ENCODE measurements at places on chromosomes 7 and 10.

GRCh38 chr7:33728873-33729551 lies 176.3 kb upstream of the BMPER start:
- no peak for DNase-seq

GRCh38 chr7:95865716-95866371 lies 93.5 kb downstream of the DYNC1I1 start:
- DNase-seq: no peak

- no peak for DNase-seq
Observed at GRCh38 chr7:80210400-80210799, 75.8 kb downstream of the GNAI1 start.

DNA sequence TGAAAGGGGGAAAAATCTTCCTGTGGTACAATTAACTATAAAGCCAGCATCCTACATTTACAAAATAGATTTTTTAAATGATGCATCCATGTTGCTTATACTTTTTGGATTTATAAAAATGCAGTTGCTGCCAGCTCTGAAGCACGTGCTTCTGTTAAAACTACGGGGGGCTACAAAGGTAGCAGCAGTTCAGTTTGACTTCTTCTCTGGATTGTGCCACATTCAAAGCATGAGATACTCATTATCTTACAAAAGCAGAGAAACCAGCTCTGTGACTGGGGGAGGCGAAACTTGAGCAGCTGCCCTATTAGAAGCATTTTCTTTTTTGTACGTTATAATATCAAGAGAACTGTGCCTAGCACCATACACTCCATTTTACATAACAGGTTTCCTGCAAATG lies 31.1 kb downstream of the NEUROD6 start:
- no peak for DNase-seq

DNA sequence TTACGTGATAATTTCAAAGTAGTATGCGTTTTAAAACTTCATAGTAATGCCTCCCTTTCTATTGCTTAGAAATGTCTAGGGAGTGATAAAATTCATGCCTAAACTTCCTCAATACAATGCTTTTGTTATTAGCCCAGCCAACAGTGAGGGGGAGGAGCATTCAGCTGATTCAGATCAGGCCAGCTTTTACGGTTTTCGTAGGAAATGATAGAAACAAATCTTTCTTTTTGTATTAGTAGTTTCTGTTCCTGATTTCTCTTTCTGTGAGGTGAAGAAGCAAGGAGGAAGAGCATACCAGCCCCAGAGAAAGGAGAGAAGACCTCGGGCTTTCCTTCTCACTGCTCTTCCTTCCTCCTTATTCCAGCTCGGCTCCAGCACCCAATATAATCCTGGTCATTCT lies 35.2 kb upstream of the ITPRID1 start:
- no peak for DNase-seq

GRCh38 chr7:35825974-35826373 lies 25.1 kb downstream of the SEPTIN7 start:
- no peak for DNase-seq

DNA sequence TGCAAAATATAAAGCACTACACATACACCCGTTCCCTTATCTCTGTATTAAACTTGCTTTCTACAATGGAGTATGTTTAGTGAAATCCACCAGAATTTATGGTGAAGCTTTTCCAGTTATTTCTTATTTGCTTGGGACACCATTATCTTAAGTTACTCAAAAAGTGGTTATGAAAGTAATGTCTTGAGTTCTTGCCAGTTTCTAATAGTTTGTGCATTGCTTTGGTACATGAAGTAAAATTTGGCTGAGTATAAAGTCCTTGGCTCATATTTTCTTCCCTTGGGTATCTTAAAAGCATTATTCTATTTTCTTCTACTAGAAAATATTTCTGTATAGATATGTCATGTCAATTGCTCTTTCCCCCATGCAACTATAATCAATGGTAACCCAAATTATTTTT lies 85.2 kb downstream of the POLR1F start:
- DNase-seq: no peak

GRCh38 chr7:90726120-90726519 lies 130.0 kb downstream of the CDK14 start:
- no peak for DNase-seq

- DNase-seq: no peak
Observed at GRCh38 chr10:129814681-129815646, 149.1 kb downstream of the EBF3 start.

- DNase-seq: no peak
Observed at GRCh38 chr7:98949336-98950044, 71.2 kb downstream of the TRRAP start.

- DNase-seq: no peak
Observed at GRCh38 chr7:2650451-2650850, 18.7 kb downstream of the TTYH3 start.

- DNase-seq: no peak
Observed at GRCh38 chr10:67606572-67606971, 89.4 kb downstream of the CTNNA3 start.

- no peak for DNase-seq
Observed at GRCh38 chr10:5814110-5815107, 1.2 kb upstream of the GDI2 start.

DNA sequence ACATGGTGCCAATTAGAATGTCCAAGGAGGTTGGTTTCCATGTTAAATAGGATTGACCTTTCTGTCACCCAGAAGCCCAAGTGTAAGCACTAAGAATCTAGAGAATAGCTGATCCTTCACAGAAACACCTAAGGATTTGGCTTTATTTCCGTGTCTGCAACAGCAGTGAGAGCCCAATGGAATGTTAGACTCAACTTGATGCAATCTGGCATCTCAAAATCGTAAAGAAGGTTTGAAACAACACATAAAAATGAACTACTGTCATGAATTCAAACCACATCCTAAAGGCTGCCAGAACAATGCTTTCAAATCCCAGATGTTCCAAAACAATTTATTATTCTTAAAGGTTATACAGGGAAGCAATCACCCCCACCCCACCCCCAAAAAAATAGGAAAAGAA lies 18.6 kb downstream of the PPP1R3C start:
- no peak for DNase-seq

GRCh38 chr10:3784510-3785250 lies at the start of gene KLF6:
TSS of gene KLF6 (minus strand) at chr10:3785209. CDS start at chr10:3785014, 195 bp downstream.
- no peak for DNase-seq

DNA sequence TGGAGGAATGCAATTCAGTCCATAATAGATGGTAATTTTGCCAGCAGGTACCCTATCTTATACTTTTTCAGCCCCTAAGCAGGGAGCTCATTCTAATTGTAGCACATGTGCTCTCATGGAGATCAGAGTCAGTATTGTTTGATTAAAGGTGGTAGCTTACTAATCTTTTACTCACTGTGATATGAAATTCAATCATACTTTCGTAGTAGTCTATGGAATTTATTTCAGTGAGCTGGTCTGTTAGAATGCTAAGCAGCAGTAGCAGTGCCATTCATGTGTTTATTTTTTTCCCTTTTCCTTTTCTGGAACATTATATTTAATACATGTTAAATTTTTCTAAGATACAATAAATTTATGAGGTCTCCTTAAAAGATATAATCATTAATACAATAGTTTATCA lies 109.0 kb downstream of the ST7 start:
- no peak for DNase-seq

DNA sequence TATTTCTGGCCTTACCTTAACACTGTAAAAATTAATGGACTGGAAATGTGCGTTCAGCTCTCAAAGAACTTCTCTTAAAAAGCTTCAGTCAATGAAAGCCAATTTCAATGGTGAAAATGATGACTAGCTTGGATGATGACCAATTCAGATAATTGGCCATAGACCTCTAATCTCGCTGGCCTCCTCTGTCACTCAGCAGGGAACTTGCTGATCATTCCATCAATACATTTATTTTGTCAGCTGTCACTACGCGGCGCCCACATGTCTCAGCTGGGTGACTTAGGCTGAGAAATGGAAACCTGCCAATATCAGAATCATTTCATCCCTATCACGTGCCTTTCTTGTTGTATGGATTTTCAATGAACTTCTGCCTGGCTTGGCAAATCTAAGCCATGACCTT lies 673.0 kb upstream of the AUTS2 start:
- no peak for DNase-seq

GRCh38 chr10:130485958-130486895 lies 350.0 kb downstream of the GLRX3 start:
- no peak for DNase-seq

DNA sequence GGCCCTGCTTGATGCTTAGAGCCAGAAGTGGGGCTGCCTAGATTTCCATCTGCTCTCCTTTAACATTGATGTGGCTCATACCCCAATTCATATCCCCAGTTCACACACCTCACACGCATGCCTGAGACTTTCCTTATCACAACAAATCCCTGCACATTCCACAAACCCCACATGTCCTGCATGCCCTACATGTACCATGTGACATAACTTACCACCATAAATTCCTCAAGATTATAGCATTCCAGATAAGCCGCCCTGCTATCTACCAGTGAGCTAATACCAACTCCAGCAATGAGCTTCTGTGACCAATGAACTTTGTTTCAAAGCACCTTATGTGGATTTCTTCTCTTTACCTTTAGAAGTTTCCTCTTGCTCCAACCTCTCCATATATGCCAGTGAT lies 104.7 kb upstream of the RAB11FIP2 start:
- DNase-seq: no peak
